ENCODE measurements at places on chromosomes 5 and 9.

GRCh38 chr5:76152161-76152560, 69.0 kb downstream of the SV2C start:
- DNase-seq = no peak

- no peak for DNase-seq
Observed at GRCh38 chr5:69329905-69330489, 2.6 kb downstream of the CCDC125 start.

DNA sequence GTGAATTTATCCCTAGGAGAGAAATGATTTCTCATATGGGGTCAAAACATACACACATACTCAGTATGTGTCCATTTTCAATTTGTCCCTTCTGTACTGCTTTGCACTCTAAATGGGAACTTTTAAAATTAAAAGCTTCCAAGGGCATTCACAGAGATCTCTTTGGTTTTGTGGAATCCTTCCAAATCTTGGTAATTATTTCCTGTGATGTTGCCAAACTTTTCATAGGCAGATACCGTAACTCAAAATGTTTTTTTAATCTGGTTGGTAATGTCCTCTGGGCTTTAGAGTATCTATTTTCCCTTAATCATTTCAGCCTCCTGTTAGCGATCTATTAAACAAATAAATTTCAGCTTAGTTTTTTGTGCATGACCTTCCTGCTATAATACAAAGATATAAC, 282.4 kb downstream of the ARHGEF28 start:
- DNase-seq = no peak

DNA sequence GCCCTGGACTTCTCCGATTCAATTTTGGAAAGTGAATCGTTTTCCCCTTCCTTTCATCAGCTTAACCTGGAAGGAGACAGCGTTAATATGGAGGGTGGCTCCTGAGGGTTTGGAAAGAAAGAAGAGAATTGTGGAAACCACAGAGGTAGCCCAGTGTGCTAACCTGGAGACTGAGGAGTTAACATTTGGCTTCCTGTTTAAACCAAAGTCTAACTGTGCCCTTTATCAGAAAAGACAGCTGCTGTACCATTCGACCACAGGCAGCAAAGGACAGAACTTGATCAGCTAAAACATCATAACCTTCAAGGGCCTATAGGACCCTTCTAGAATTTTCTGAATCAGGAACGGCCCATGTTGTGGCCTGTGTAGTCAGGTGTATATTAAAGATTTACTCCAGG, 735 bp downstream of the IDNK start:
- DNase-seq = no peak

GRCh38 chr5:115849258-115849798, 7.6 kb downstream of the AP3S1 start:
- no peak for DNase-seq

- DNase-seq = peak; percentile 85
Observed at GRCh38 chr9:128244837-128245231, 31.0 kb downstream of the GOLGA2 start.

GRCh38 chr5:138961221-138961620, 86.1 kb upstream of the LRRTM2 start:
- no peak for DNase-seq

- no peak for DNase-seq
Observed at GRCh38 chr9:13552606-13553215, 273.2 kb upstream of the MPDZ start.

DNA sequence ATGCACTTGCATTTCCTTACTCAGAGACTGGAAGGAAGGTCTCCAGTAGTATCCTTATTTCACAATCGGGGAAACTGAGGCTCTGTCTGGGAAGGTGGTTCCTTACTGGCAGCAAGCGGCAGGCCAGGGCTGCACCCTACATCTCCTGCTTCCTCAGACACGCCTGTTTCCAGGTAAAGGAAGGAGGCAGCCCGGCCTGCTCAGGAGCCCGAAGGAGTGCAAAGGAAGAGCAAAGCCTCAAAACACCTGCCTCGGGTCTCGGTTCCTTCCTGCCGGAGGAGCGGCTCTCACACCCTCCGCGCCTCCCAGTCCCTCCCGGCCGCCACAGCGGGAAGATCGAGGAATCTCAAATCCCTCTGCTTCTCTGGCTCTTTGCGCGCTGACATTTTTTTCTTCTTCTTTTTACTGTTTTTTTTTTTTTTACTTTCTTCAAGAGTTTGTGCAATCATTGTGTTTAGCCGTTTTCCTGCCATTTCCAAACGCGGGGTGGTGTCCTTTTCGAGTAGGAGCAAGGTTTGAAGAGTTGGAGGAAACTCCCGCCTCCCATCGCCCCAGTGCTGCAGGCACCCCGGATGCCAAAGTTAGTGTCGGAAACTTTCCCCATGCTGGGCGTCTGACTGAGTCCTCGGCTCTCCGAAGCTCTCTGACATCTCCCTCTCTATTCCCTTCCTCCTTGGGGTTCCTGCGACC, 1.0 kb downstream of the GGTA1 start:
- peak; percentile 8 for DNase-seq

GRCh38 chr5:80644900-80645299, 9.6 kb upstream of the MSH3 start:
- DNase-seq = no peak

GRCh38 chr9:127629468-127630081, 17.5 kb downstream of the STXBP1 start:
- no peak for DNase-seq

DNA sequence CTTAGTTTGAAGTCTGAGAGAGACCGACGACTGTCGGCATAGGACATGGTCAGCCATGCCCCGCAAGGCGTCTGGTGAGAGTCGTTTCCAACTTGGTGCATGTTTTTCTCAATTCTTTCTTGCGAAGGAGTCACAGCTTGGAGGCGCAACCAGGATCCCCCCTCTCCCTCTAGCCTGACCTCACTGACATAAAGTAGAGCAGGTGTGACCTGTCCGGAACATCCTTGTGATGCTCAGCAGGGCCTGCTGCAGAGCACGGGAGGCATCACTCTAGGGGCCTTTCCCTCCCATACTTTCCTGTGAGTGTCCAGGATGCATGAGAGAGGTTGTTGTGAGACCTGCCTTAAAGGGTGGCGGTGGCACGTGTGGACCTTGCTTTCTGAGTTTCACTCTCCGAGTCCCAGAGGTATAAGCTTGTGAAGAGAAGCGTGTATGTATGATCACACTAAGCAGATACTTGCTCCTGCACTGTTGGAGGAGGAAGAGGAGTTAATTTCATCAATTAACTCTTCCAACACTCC, 5.0 kb downstream of the TENT4A start:
- no peak for DNase-seq

DNA sequence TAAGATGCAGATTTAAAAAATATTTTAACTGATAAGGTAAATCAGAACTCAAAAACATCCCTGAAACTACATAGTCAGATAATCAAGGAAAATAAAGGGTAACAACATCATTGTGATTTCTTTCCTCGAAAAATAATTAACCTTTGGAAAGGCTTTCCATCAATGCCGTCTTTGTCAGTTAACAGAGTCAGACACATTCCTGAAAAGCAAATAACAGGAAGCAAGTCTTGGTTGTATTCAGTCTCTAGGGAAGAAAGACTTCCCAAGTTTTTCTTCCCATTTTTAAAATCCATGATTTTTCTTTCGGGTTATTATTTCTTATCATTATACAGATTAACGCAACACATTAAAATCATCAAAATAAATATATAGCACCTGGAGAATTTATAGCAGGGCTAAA, 256.4 kb upstream of the CDH6 start:
- DNase-seq = no peak

DNA sequence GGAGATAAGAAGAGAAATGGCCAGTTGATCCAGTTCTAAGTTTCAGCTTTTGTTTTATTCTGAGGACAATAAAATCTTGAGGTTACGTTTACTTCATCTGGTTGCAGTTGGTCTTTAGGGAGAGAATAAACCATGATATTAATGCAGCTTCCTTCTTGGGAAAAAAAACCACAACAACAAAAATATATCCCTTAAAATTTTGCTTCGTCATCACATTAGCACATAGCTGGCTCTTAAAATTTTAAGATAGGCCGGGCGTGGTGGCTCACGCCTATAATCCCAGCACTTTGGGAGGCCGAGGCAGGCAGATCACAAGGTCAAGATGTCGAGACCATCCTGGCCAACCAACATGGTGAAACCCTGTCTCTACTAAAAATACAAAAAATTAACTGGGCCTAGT, 86.4 kb downstream of the EQTN start:
- no peak for DNase-seq

GRCh38 chr5:109837231-109837861, 147.6 kb downstream of the MAN2A1 start:
- DNase-seq = no peak

GRCh38 chr5:120055858-120056257, 408.2 kb upstream of the PRR16 start:
- peak; percentile 43 for DNase-seq

GRCh38 chr9:132896264-132896663, 17.6 kb downstream of the SPACA9 start:
- DNase-seq = no peak

GRCh38 chr5:115816226-115817081, at the start of gene CDO1:
CDO1 (minus strand) TSS chr5:115816659; CDS start chr5:115816397, 262 bp downstream.
- DNase-seq = peak; percentile 18

DNA sequence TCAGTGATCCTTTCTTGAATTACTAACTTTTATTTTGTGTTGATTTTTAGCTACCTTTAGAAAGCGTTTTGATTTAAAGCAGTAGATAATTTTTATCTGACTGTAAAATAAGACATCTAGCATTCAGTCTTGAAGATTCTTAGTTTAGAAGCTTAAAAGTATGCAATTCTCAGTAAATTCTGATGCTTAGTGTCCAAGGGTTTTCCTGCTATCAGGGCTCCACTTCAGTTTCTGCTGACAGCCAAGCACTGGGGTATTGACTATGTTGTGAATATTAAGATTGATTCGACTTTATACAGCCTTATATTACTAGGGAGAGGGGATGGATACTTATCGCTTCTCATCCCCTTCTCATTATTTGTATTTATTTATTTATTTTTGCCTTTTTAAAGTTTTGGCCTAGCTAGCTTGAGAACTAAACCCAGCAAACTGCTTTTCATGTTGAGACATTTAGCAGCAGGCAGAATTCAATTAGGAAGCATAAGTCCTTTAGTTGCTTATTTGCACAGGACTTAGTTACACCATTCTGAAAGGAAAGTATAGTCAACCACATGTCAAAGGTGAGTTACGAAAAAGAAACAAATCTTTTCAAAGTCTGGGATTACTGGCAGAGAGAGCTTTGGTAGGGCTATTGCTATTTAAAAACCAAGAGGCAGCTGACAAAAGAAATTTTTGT, 2.9 kb downstream of the PBX3 start:
- no peak for DNase-seq

DNA sequence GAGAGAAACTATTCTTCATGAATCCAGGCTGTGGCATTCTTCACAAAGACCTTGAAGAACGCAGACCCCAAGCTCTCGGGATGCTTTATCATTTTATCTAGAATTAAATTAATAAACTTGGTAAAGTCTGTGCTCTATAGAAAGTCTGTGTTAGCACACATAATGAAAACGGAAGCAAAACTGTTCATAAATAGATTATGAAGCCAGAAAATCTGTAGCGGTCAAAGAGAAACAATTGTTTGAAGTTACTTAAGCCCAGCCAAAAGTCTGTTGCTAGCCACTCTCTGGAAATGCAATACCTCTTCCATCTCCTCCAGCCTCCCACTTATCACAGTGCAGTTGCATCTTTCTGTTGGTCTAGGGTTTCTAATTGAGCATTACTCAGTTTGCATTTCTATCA, 375.9 kb downstream of the KIF4B start:
- DNase-seq = no peak

- DNase-seq = no peak
Observed at GRCh38 chr9:76586390-76587314, 127.7 kb downstream of the GCNT1 start.

- no peak for DNase-seq
Observed at GRCh38 chr9:94811074-94811473, 84.6 kb downstream of the AOPEP start.
